ENCODE measurements at places on chromosomes 1 and 21. TPM values are rescaled to one million over a fixed set of nuclear protein-coding genes. Genes with fewer than 3 reads are reported as not detected.

DNA sequence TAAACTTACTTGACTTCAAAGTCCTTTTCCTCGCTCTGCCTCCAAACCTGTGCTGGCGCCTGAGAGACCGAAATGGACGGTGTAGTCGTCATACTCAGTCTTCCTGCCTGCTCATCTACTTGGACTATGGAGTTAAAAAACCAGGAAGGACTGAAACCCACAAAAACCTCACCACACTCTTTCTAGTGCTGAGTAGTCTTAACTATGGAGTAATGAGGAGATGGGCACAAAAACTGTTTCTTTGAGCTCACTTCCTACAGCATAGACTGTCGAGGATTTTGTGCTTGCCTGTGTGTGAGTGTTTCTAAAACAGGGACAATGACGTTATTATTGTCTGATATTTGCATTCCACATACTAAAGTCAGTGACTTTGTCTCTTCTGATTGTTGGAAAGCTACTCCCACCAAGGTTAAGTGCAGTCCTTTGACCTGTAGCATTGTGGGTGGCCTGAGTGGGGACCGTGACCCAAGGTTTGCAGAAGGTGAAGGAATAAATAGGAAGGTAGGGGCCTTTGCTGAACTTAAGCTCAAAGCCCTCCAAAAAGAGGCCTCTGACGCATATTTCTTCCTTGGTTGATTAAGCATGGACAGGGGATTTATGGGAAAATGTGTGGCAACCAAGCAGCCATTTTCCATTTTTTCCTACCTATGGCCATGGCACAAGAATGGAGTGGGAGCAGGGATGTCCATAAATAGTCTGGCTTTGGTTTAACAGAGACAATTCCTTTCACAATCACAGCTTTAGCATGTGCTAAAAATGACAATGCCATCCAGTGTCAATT lies 109.6 kb downstream of the ZBTB18 start:
- DNase-seq = no peak

Gene HRNR
- total RNA-seq = not detected

Gene AQP10
- total RNA-seq = not detected

- DNase-seq = no peak
Observed at GRCh38 chr1:206518206-206518605, 10.9 kb downstream of the RASSF5 start.

DNA sequence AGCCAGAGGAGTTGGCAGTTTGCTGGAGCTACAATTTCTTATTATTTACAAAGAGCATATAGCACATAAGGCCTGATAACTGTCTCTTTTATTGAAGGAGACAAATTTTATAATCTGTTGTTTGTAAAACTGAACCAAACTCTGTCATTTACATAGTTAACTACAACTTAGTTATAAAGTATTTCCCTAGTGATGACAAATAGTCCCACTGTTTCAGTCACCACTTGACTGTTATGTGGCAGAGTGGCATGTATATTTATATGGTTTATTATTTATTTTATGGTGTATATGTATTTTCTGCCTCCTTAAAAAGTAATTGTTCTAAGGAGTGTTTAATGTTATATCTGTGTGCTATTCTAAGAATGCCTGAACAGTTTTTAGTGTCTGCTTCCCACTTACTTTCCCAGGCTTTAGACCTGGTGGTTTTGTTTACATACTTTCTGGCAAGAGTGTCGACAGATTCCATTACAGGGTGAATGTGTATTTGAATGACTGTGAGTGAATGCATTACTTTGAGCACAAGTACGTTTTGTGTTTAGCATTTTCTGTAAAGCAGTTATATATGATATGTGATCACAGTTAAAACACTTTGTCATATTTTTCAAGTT lies 10.0 kb downstream of the TSEN15 start:
- no peak for DNase-seq

DNA sequence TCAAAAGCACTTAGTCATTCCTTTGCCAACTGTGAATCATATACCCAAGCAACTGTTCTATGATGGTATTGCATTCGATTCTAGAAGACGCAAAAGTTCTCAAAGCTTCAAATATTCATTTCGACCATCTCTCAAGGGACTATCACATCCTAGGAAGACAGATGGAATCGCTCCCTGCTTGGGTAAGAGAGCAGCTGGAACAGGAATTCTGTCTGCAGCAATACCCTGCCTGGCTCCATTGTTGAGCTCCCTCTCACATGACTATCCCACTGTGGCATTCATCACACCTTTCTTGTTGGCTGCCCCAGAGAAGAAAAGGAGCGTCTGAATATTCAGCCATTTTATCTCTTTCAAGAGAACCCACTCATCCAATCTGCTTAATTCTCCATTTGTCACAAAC lies 397.7 kb downstream of the NTNG1 start:
- DNase-seq = no peak

Gene CTH
- 4.3 TPM for total RNA-seq

GRCh38 chr1:170790175-170790574 lies 126.2 kb downstream of the PRRX1 start:
- DNase-seq = no peak

DNA sequence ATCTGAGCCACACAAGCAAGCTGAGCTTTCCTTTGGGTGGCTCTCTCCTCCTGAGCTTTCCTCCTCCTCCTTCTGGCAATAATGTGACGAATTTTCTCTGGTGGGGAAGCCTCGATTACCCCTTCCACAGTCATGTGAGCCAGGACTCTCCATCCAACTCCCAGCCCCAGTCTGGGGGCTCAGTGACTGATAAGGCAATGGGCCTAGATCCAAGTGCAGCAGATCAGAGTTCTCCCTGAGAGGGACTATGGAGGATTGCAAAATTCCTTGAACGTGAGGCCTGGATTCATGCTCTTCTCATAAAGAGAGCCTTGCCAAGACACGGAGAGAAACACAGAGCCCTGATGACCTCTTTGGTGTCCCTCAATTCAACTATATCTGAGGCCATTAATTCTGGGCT lies 31.3 kb upstream of the TRIM67 start:
- no peak for DNase-seq

DNA sequence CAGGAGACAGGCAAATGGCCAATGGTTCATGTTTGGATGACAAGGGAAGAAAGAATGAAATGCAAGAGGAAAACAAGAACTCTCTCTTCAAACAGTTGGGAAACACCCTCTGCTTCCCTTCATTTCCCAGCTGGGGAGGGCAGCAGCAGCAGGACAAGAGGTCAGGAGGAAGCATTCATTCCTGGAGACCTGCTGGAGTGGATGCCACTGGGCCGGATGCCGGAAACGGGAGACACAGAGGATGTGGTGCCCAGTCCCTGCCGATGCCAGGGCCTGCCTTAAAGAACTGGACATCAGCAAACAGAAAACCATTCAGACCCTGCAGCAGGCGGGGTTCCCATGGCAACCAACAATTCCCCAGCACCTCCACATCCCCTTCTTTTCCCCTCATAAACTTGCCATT lies 102.3 kb upstream of the ZNF648 start:
- no peak for DNase-seq

DNA sequence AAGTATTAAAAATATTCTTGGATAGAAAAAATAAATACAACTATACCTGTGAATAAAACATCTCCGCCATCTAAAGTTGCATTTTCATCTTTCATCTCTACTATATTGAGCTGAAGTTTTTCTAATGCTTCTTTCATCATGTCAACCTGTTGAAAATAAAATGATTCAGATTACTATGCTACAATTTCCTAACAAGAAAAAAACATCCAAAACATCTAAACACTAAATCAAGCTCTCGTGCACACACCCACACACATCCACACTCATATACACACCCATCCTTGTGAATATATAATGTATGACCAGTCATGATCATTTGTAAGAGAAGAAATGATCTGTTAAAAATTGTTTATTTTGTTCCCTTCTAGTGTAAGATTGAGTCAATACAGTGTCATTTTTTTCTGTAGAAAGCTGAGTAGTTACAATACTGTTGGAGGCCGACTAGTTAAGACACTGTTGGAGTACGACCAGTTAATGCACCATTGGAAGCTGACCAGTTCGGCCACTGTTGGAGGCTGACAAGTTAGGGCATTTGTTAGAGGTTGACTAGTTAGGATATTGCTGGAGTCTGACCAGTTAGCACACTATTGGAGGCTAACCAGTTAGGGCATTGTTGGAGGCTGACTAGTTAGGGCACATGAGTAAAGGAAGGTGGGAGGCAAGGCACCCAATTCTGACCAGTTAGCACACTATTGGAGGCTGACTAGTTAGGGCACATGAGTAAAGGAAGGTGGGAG lies 82.4 kb upstream of the BCL10 start:
- no peak for DNase-seq

Gene MEX3A
- 1.3 TPM for total RNA-seq

GRCh38 chr1:15849775-15850324 lies 2.3 kb downstream of the SPEN start:
- DNase-seq = no peak
